ENCODE measurements at places on chromosomes 16 and 17.
A peak's percentile ranks its signal among the peaks of the same experiment; 100 is the strongest.

GRCh38 chr16:88854306-88855111 lies 2.2 kb downstream of the GALNS start:
- H3K4me3 ChIP-seq, result no peak overlapping the region
- H3K36me3 ChIP-seq, result peaks cover 24% of the 10 kb centered on the region
- peaks cover 20% of the 10 kb centered on the region for H3K4me1 ChIP-seq
- H3K27me3 ChIP-seq, result no peaks in the 10 kb centered on the region

DNA sequence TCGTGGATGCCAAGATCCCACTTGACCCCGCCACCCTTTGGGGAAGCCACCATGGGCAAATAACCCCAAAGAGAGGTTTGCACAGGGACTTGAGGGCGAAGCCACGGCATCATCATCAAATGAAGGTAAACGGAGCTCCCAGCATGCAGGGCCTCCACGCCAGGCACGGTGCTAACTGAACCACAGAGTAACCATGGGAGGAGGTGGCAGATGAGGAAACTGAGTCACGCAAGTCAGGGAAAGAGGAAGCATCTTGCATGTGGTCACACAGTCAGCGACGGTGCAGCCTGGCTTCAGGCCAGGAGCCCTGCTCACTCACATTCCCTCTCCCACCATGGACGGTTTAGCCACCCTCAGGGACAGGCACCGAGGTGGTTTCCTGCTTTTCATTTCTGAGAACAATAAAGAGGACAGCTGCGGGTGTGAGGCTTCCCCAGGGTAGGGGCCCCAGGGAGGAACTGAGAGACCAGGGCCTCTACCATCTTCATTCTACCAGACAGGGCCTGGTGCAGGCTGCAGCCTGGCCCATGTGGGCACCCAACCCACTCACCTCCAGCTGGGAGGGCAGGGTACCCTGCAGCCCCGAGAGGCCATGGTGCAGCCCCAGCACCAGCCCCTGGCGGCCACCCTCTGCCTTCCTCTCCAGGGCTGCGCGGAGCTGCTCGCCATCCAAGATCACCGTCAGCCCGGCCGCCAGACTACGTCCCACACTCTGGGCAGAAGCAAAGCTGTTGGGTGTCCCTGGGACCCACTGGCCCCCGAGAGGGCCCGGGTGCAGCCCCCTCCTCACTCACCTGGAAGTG lies 78.3 kb downstream of the RMI2 start:
- H3K4me3 ChIP-seq, result no peak overlapping the region
- peaks cover 24% of the 10 kb centered on the region for H3K27me3 ChIP-seq
- H3K27ac ChIP-seq, result no peak overlapping the region
- DNase-seq, result no peak
- H3K36me3 ChIP-seq, result no peaks in the 10 kb centered on the region

- H3K36me3 ChIP-seq, result no peaks in the 10 kb centered on the region
- no peaks in the 10 kb centered on the region for H3K4me1 ChIP-seq
- no peak for DNase-seq
- peaks cover 26% of the 10 kb centered on the region for H3K27me3 ChIP-seq
- H3K27ac ChIP-seq, result no peak overlapping the region
- no peak overlapping the region for H3K4me3 ChIP-seq
Measured at GRCh38 chr17:55518510-55518909, 7.3 kb upstream of the SMIM36 start.

- peaks cover 3% of the 10 kb centered on the region for H3K4me1 ChIP-seq
- no peaks in the 10 kb centered on the region for H3K36me3 ChIP-seq
- H3K4me3 ChIP-seq, result no peak overlapping the region
- peaks cover 8% of the 10 kb centered on the region for H3K27me3 ChIP-seq
- no peak overlapping the region for H3K27ac ChIP-seq
- no peak for DNase-seq
Measured at GRCh38 chr16:12618515-12618914, 185.2 kb downstream of the CPPED1 start.

GRCh38 chr17:63700528-63701455 lies 867 bp upstream of the LIMD2 start:
- DNase-seq, result peak; percentile 63
- H3K4me3 ChIP-seq, result peak overlapping the region; percentile 76
- H3K4me1 ChIP-seq, result peaks cover 36% of the 10 kb centered on the region
- H3K27me3 ChIP-seq, result no peaks in the 10 kb centered on the region
- H3K36me3 ChIP-seq, result peaks cover 65% of the 10 kb centered on the region
